ENCODE measurements at places on chromosomes 6 and 20.

- DNase-seq, result no peak
Observed at GRCh38 chr6:46220352-46221221, 49.8 kb upstream of the ENPP5 start.

DNA sequence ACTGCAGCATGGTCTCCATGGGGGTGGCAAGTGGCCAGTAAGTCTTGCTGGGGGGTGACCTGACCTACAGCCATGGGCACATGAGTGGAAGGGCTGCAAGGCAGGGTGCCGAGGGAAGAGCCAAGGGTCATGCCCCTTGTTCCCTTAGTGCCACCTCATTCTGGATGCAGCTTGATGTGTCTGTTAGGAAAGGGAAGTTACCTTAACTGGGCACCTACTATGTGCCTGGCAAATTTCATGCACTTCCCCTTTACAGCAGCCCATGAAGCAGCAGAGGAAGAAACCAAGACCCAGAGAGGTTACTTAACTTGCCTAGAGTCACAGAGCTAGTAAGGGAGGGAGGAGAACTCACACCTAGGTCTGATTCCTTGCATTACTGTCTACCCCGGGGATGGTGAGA is 174.0 kb downstream of the MRPL14 start:
- no peak for DNase-seq

DNA sequence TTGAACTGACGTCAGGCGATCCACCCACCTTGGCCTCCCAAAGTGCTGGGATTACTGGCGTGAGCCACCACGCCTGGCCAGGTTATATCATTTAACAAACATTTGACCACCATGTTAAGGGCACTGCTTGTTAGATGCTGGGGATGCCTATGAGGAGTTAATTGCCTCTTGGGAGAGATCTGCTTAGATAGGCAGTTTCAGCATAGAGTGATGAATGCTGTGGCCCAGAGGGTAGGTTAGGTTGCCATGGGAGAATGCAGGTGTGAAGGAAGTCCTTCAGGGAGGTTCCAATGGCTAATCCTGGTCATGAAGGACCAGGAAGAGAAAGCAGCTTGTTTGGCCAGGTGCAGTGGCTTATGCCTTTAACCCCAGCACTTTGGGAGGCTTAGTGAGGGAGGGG is 17.0 kb downstream of the PHF20 start:
- DNase-seq, result peak; percentile 10

DNA sequence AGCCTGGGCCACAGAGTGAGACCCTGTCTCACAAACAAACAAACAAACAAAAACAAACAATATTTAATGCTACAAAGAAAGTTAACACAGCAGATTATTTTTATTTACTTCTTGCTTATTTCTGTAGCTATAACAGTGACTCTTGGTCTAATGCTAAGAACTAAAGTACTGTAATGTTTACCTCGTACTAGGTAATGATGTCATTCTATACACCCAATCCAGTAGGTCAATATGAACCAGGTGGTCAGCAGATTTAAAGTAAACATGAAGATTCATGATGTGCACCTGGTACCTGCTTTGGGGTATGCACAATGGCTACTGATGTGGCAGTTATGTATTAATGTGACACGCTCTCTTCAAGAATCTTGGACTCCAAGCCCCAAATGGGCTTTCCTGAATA is 36.6 kb upstream of the CARMIL1 start:
- DNase-seq, result no peak

DNA sequence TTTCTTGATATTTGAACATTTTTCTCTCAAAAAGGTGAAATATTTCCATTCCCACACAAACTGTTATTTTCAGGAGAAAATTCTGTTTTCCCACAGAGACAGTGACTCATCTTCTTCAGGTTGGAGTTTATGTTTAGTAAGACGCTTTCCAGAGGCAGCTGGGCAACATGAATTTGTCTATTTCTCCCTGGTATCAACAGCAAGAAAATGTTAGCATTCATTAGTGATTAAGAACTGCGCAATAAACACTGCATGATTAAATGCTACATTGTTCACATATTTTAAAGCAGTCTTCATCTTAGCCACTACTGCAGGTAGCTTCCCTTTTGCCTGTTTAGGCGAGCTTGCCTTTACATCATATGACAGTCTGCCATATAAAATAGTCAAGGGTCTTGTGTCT is 295.7 kb downstream of the C6orf118 start:
- DNase-seq, result no peak

- no peak for DNase-seq
Observed at GRCh38 chr6:55399351-55399750, 72.1 kb downstream of the GFRAL start.

GRCh38 chr6:117481278-117481925 is 1.1 kb upstream of the DCBLD1 start:
- no peak for DNase-seq

GRCh38 chr6:159609652-159610178 is 83.3 kb downstream of the SOD2 start:
- no peak for DNase-seq

Data from NCI-H345 (cell line).